AG20443 (cell line): ENCODE measurements at places on chromosomes 4 and X.

DNA sequence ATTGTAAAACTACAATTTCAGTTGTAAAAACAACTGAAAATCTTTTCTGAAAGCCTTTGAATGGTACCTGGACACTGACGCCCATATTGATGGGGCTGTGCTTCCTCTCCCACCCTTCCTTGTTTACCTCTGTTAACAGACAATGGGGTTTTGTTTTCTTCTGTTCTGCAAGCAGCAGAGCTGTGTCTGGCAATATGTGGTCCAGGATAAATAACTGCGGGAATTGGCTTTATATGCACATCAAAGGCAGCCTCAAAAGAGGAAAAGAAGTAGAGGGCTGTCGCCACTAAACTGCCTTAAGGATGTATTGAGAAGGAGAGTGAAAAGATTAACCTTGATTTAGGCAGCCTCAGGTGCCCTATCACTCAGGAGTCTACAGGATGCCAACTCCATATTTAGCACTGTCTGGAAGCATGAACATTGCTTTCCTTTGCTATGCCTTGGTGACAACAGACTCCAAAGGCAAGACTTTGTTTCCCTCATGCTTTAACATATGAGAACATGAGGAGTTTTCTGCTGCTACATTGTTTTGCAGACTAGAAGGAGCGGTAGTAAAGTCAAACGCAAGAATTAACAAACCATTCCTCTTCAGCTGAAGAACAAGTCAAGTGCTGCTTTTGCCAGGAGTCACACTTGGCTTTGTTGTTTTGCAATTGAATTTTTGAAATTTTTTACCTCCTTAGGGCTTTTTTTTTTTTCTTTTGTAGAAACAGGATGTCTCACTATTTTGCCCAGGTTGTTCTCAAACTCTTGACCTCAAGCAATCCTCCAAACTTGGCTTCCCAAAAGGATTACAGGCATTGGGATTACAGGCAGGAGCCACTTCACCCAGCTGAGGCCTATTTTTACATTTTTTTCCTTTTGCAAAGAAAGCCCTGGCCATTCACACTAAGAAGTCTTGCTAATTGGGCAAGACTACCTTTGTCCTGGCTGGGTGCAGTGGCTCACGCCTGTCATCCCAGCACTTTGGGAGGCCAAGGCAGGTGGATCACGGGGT, 3.0 kb downstream of the IL21 start:
- DNase-seq: peak; percentile 14

DNA sequence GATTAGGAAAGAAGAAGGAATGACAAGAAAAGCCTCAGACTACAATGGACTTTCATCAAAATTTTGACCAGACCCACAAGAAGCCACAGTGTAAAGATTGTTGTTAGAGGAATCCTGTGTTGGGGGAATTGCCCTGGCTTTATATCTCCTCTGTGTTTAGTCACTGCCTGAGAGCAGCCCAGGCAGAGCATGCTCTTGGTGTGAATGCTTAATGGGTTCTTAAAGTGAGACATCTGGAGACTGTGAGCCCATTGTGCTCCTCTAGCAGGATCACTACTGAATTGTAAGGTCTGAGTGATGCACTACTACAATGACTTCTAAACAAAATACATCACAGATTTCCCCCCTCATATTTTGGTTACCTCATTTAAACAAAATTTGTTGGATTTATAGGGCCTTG, 1860.5 kb upstream of the ADGRL3 start:
- no peak for DNase-seq

GRCh38 chr4:85005865-85006377, 39.4 kb upstream of the WDFY3 start:
- DNase-seq: peak; percentile 85

DNA sequence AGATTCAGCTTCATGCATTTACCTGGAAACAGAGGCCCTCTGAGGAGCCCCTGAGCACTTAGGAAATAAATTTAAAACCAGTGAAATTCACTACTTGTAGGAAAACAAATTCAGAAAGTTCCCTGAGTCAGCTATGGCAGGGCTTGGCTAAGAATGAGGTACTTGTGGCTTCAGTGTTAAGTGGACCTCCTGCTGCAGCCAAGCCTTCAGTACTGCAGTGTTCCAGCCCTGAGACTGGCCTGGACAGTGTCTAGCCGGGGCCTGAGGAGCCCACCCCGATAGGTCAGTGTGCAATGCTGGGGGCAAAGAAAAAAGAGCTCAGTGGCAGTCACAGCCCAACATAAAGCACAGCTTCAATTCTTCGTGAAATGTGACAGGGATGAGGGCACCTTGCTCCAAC, 41.9 kb downstream of the F11 start:
- DNase-seq: no peak

GRCh38 chr4:138030375-138030774, 211.8 kb downstream of the SLC7A11 start:
- no peak for DNase-seq

DNA sequence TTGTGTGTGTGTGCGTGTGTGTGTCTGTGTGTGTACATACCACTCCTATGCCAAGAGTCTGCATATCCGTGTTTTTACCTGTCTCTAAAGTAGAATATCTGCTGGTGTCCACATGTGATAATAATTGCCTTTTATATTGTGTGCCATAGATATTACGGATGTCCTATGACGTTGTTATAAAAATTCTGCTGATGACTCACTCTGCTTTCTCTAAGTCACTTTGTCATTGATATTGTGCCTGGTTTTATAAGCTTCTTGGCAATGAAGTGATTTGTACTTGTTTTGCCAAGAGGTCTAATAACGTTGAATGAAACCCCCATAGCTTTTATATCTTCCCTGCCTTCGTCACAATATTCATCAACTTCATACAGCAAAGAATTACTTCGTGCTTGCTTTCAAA, 102.6 kb upstream of the C1GALT1C1 start:
- DNase-seq: no peak

DNA sequence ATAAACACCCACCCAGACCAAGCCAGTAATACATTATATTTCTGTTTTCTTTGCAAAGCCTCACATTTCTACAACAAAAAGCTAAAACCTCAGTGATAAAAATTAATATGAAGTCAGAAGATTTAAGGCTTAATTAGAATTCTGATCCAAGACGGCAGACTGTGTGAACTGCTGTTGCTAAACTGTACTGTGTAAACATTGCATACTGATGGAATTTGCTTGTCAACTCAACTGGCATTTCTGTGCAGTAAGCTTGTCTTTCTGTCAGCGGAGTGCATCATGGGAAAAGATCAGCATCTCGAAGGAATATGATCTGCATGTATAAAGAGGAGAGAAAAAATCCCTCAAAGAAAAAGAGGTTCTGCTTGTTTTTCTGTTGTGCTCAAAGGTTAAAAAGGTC, 69.4 kb upstream of the SPANXB1 start:
- DNase-seq: no peak

GRCh38 chr4:83267121-83267829, 17.3 kb downstream of the COQ2 start:
- peak; percentile 27 for DNase-seq

- DNase-seq: no peak
Observed at GRCh38 chr4:8595237-8596087, 2.9 kb downstream of the CPZ start.

DNA sequence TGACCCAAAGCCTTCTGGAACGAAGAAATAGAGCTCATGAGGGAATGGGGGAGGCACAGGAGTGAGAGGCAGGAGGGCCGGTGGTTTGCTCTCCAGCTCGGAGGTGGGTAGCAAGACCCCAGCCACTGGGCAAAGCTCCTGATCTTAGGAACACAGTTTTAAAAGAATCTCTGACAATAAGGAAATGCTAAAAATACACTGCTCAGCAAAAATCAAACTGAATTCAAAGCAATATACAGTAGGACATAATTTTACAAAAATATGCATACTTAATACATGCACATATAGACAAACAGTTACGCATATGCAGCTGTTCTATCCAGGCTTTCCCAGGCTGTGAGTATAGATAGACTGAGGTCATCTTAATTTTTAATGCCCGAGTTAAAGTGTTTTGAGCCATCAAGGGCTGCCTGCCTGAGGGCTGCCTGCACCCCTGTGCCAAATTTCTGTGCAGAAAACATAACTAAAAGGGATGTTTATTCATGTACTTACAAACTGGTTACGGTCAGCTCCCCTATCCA, 6.9 kb downstream of the GPR50 start:
- DNase-seq: no peak

DNA sequence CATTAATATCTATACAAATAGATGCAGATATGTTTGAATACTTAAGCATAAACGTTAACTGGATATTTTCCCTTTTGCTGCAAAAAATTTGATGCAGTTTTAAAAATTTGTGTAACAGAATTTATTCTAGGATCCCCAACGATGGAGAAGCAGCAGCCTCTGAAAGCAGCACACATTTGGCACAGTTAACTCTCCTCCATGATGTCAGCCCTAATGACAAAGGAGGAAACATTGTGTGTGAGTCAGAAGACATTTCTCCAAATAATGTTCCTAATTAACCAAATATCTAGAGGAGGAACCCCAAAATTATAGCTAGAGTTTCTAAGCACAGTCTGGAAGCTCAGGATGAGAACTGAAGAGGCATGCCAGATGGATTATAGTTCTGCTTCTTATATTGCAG, 281.9 kb upstream of the MAD2L1 start:
- peak; percentile 11 for DNase-seq

- no peak for DNase-seq
Observed at GRCh38 chr4:56828784-56829535, 7.5 kb upstream of the SPINK2 start.

DNA sequence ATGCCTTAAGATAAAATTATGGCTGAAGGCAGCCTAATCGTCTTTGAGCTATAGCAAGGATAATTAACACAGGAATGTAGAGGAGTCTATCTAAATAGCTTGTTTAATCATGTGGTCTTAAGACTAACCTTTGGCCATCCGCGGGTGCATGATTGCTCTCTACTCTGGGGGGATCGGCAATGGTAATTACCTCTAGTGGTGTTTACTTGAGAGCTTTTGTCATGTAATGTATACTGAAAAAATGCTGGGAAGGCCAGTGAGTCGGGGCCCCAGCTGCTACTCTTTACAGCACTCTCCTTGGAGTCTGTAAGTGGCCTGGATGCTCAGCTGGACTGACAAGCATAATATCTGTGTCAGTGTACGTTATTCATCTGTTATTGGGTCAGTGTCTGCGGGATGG, 65.5 kb upstream of the GNPDA2 start:
- DNase-seq: no peak

- DNase-seq: peak; percentile 21
Observed at GRCh38 chr4:21801661-21802385, 146.7 kb downstream of the KCNIP4 start.

GRCh38 chr4:75781305-75781704, 56.9 kb downstream of the USO1 start:
- DNase-seq: no peak

DNA sequence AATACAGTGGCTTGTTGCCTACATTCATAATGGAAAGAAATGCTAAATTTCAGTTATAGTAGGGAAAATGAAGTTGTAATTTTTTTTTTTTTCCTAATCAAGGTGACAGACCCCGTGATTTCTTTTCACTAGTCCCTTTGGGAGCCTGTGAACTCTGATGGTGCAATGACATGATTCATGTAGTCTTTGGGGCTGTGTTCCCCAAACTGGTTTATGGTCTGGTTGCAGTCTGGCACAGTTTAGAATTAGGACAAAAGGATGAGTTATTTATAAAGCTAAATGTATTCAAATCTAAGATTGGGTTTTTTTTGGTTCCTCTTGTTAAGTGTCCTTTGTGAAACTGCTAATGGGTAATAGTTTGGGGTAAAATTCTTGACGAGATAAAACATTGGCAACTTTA, 66.0 kb downstream of the REPS2 start:
- no peak for DNase-seq

GRCh38 chr4:987624-988513, 1.0 kb downstream of the IDUA start:
- DNase-seq: peak; percentile 78

- DNase-seq: no peak
Observed at GRCh38 chr4:184097815-184098214, 119.9 kb downstream of the ENPP6 start.

DNA sequence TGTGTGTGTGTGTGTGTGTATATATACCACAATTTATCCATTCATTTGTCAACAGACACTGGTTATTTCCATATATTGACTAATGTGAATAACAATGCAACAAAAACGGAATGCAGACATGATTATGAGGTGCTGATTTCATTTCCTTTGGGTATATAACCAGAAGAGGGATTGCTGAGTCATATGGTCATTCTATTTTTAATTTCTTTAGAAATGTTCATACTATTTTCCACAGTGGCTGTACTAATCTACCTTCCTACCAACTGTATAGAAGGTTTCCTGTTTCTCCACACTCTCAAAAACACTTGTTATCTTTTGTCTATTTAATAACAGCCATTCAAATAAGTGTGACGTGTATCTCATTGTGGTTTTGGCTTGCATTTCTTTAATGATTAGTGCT, 269.9 kb downstream of the OPHN1 start:
- DNase-seq: no peak

DNA sequence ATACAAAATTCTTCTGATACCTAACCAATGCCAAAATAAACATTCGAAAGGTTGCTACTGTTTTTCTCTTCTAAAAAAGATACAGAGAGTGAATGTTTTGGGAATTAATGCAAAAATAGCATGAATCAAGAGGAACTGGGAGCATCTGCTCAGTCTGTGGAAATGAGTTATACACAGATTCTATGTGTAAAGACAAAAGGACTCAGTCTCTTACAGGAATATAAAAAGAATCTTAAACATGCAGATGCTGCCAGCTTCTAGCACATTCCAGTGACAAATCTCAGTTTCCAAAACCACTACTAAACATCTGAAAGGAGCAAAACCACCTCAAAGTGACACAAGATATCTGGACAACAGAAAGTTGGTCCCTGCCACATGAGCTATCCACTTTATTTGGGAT, 55.0 kb downstream of the PAPSS1 start:
- DNase-seq: peak; percentile 34
